ENCODE measurements at places on chromosomes 11 and 22.

- DNase-seq = no peak
These were observed 45.6 kb downstream of the COMMD9 start for GRCh38 chr11:36243641-36244040.

DNA sequence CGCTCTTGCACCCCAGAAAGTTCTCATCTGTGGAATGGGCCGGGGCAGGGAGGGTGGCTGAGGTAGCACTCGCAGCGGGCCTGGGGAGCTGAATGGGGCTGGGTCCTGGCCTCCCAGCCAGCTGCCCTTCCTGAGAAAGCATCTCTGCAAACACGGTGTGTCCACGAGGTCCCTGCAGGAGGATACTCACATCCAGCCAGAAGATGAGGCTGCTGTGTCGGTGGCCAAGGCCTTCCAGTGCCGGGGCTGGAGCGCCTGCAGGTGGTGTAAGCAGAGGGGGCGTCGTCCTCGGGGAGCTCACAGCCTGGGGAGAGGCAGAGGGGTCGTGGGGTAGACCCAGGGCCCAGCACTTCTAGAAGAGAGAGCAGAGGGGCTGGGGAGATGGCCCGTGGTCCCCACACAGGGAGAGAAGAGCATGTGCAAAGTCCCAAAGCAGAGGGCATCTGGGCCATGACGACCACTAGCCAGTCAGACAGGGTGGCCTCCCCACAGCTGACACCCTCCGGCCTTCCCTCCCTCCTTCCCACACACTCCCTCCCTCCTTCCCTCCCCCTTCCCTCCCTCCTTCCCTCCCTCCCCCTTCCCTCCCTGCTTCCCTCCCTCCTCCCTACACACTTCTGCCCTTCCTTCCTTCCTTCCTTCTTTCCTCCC is 97.9 kb downstream of the WNT7B start:
- no peak for DNase-seq

- no peak for DNase-seq
These were observed 1280.8 kb downstream of the BRD1 start for GRCh38 chr22:48546653-48547424.

GRCh38 chr11:43403357-43404231 is 44.9 kb downstream of the TTC17 start:
- no peak for DNase-seq

DNA sequence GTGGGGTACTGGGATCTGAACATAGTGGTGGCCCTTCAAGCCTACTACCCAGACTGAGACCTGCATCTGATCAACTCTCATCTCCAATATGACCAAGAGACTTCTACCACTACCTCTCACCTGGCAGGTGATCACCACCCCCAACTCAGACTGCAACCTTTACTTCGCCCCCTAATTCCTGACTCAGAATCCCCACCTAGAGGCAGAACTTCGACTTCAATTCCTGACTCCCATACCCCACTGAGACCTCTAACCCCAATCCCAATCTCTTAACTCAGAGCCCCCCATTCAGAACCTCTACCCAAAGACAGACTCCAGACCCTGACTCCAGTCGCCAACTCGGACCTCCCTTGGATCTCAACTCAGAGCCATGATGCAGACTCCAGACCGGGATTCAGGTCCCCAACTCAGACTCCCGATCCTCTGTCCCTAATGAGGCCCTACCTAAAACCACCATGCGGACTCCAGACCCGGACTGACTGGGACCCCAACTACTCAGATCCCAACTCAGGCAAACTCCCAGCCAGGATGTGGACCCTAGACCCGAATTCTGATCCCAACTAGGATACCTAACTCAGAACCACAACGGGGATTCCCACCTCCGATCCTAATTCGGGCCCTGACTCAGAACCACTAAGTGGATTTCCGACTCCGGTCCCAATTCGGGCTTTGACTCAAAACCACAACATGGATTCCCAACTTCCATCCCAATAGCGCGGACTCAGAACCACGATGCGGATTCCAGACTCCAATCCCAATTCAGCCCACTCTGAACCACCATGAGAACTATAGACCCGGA is 1.2 kb downstream of the KCNQ1OT1 start:
- no peak for DNase-seq

GRCh38 chr22:33792832-33793231 is 127.4 kb downstream of the LARGE1 start:
- no peak for DNase-seq

DNA sequence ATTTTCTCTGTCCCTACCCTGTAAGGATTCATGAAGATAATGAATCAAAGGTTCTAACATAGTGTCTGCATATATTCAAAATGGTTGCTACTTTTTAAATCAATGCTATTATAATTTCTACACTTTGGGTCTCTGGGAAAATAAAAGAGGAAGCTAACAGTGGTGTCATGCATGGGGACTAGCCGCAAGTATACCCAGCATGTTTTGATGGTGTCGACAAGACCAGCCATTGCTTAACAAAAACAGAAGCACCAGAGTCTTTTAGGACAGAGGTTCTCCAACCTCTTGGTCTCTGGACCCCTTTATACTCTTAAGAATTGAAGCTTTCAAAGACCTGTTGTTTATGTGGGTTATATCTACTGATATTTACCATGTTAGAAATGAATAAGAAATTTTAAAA is 37.8 kb downstream of the RNF141 start:
- no peak for DNase-seq

DNA sequence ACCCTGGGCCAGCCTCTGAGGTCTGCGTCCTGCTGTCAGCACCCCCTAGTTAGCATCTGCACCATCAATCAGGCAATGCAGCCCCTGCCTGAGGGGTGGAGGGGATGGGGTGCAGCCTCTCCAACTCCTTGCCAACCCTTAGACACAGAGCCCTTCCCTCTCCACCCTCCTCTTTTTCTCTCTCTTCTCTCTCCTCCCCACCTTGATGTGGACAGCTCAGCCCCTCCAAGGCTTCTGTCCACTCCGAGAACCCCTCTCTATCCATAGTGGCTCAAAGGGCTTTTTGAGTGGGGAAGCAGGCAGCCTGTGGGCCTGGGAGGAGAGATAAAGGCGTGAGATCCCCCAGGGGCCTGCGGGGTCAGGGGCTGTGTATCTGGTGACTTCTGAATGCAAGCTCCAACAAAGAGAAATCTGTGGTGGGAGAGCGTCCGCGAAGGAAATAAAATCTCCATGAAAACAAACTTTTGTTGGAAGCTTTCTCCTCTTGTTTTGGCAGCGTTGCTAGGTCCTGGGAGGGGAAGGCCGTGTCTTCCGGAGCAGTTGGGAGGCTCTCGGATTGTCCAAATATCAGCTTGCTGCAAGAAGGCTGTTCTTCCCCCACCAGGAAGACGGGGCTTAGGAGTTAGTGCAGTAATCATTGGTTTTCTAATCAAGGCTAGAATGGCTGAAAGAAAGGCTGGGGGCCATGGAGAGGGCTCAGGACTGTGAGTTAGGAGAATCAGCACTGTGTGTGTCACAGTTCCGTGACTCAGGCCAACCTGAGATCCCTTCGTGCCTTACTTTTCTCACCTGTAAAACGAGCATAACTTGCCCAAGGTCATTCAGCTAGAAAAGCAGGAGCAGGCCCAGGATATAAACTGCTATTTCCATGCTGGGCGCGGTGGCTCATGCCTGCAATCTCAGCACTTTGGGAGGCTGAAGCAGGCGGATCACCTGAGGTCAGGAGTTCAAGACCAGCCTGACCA is 50.3 kb downstream of the PKNOX2 start:
- no peak for DNase-seq

DNA sequence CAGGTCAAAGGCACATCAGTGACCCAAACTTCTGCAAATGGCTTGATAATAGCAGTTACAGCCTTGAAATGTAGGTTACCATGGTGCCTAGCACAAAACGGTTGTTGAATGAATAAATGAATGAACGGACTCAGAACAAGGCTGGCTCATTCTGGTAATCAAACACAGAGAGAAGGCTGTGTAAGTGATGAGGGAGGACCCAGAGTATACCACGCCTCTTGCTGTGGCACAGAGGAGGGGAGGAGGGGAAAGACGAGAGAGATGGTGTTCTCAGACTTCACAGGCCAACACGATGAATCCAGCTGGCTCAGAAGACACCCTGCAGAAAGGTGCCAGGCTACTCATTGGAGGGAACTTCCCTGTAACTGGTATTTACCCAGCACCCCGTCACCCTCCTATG is 38.3 kb downstream of the PC start:
- DNase-seq = no peak

GRCh38 chr11:83093634-83094033 is 21.9 kb upstream of the RAB30 start:
- no peak for DNase-seq

DNA sequence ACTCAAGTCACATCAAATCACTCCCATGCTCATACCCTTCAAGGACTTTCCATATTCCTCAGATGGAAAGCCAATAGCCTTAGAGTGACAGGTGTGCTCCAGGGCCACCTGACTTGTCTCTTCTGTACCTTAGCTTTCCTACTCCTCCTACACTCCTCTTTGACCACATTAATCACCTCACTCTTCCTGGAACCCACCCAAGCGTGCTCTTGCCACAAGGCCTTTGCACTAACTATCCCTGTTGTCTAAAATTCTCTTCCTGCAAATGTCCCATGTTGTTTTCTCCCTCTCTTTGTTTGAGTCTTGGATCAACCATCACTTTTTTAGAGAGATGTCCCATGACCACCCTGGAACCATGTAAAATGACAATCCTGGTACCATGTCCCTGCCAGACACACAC is 244.1 kb downstream of the AASDHPPT start:
- DNase-seq = no peak

DNA sequence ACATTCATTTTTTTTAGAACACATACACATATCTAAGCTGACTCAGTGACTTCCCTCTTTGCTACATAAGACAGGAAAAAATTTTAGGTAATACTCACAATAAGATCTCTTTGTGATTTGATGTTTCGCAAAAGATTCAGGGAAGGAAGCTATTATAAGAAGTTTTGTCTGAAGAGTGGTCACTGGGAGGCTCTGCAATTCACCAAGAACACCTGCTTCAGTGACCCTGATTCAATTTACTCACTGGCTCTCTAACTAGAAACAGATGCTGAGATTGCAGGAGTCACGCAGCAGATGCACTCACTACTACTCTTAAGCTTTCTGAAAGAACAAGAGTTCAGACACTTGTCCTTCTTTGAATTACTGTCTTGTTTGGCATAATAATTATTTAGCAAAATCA is 193.6 kb upstream of the DDI1 start:
- DNase-seq = no peak

- DNase-seq = no peak
These were observed 32.0 kb downstream of the TRIM66 start for GRCh38 chr11:8650401-8650990.

DNA sequence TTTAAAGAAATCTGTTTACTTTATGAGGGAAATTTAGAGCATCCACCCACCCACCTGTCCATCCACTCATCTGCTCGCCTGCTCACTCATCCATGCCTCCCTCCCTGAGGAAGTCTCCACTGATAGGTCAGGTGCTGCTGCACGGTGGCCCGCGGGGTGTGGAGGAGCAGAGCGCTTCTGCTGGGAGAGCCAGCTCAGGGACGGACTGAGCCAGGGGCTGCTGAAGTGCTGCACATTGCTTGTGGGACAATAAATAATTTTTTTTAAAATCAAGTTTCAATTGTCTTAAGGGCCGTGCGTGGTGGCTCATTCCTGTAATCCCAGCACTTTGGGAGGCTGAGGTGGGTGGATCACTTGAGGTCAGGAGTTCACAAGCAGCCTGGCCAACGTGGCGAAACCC is 148.9 kb downstream of the TBC1D22A start:
- DNase-seq = no peak

DNA sequence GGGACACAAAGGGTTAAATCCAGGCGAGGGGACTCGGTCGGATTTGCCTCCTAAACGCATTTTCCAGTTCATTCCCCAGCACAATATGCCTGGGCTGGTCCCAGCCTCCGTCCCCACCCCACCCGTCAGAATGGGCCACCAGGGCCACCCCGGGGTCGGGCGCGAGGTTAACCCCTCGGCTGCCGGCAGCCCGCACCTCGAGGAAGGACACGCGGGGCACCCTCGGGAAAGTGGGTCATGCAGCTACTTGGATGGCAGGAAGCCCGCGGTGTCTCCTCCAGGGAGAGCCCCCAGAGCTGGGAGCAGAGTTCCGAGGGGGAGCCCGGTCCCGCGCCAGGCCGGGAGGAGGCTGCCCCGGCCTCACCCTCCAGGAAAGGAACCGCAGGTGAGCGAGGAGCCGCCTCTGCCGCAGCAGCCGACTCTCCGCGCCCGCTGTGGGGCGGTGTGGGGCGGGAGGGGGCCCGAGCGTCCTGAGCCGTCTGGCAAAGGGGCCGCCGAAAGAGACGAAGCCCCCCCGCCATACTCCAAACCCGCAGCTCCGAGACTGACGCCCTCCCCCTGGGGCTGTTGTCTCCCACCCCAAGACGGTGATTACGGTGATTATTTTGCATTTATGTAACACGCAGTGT is 1.4 kb downstream of the NECTIN1 start:
- DNase-seq = no peak

GRCh38 chr11:94775567-94776327 is 7.6 kb downstream of the AMOTL1 start:
- DNase-seq = no peak

DNA sequence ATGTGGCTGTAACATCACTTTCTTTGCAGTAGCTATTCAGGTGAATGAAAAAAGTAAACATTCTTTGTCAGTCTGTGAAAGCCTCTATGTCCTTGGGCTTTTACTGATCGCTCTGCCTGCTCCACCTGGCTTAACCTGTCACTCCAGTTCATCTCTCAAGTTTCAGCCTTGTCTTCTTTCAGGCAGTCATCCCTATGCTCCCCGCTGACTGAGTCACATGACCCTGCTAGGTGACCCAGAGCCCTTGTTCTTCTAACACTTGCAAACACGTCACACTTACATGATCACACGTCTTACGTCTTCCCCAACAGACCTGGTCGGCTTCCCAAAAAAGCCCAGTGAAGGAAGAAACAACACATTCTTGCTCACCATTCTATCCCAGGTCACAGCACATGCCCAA is 499.3 kb upstream of the TENM4 start:
- DNase-seq = no peak

- no peak for DNase-seq
These were observed 53.1 kb upstream of the SHISAL1 start for GRCh38 chr22:44365832-44366231.

DNA sequence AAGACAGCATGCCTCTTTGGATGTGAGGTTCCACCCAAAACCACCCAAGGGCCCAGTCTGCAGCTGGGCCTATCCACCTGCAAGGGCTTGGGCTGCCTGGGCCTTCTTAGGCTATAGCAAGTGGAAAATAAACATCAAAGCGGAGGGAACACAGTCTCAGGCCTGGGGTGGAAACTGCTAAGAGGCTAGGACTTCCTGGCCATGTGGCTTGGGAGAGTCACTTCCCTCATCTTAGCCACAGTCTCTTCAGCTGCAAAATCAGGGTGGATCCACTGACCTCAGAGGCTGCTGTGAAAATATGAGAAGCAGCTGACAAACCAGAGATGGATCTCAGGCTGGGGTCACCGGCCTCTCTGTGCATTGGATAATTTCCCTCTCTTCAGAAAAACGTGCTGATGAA is 30.6 kb upstream of the TFIP11 start:
- no peak for DNase-seq

- DNase-seq = no peak
These were observed 6.5 kb downstream of the KBTBD3 start for GRCh38 chr11:106070606-106071005.

DNA sequence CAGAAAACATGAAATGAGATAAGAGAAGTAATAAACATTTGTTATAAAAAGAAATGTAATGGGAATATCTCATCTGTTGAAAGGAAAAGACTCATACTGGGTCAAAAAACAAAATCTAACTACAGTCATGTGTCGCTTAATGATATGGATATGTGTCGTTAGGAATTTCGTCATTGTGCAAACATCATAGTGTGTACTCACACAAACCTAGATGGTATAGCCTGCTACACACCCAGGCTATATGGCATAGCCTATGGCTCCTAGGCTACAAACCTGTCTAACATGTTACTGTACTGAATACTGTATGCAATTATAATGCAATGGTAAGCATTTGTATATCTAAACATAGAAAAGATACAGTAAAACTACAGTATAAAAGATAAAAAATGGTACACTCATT is 89.8 kb upstream of the ZC3H12C start:
- DNase-seq = no peak
